ENCODE measurements at places on chromosomes 5 and 9.

- DNase-seq, result no peak
Measured at GRCh38 chr5:36915653-36916052, 39.1 kb downstream of the NIPBL start.

GRCh38 chr9:121548666-121549065, 49.0 kb upstream of the GGTA1 start:
- DNase-seq, result no peak

DNA sequence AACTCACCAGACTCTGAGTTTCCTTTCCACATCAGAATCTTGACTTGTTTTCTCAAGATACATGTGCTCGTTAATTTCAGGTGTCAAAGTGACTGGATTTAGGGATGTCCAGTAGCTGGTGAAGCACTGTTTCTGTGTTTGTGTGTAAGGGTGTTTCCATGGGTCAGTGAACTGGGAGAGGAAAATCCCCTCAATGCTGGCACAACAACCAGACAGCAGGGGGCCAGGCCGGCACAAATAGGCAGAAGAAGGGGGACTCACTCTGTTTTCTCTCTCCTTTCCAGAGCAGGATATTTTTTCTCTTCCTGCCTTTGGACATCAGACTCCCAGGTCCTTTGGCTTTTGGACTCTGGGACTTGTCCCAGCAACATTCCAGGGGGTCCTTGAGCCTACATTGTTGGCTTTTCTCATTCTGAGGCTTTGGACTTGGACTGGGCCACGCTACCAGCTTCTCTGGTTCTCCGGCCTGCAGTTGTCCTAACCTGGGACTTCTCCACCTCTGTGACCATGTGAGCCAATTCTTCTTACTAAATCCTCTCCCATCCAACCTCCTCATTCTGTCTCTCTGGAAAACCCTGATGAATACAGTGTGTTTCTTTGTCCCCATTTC, 144.0 kb downstream of the CAAP1 start:
- DNase-seq, result no peak

- DNase-seq, result no peak
Measured at GRCh38 chr5:171127314-171127713, 181.7 kb upstream of the TLX3 start.

DNA sequence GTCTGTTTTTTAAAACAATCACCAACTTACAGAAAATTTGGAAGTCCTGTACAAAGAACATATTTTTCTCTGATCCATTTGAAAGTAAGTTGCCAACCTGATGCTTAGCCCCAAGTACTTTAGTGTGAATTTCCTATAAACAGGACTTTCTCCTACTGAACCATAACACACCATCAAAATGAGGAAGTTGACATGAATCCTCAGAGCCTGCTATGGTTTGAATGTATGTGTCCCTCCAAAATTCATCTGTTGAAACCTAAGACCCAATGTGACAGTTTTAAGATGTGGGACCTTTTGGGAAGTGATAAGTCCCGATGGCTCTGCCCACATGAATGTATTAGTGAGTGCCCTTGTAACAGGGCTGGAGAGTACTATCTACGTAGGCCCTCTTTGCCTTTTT, 6.4 kb upstream of the ACOT12 start:
- peak; percentile 47 for DNase-seq

GRCh38 chr5:14054965-14055963, 87.9 kb upstream of the TRIO start:
- no peak for DNase-seq

DNA sequence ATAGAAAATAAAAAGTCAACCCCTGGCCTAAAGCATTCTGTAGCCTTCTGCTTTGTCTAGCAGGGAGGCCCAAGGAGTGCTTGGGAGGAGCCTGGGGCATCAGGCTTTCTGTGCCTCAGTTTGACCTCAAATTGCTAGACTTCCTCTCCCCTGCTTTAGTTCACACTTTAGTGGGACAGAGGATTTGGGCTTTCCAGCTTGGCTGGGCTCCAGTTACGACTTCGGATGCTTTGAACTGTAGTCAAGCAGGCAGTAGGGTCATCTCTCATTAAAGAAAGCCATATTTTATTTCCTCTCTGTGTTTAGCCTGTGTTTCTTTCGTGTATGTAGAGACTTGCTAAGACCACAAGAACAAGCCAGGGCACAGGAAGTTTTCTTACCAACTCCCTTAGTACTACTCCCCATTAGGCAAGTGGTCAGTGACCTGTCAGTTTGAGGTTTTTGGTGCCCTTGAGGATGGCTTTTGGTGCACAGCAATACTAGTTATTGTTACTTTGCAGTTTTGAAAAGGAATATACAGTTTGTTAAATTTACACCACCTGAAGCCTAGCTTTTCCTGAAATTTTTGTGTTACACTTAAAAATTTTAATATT, 334.7 kb downstream of the NDUFS4 start:
- DNase-seq, result no peak

GRCh38 chr5:42397267-42397666, 26.0 kb upstream of the GHR start:
- no peak for DNase-seq

- DNase-seq, result peak; percentile 25
Measured at GRCh38 chr5:73352649-73353230, 95.8 kb downstream of the FOXD1 start.

- peak; percentile 68 for DNase-seq
Measured at GRCh38 chr9:77764894-77765780, 117.0 kb upstream of the GNA14 start.

GRCh38 chr9:95070549-95071021, 246.9 kb downstream of the FANCC start:
- DNase-seq, result no peak
